ENCODE measurements at places on chromosomes 5 and 9. TPM values are rescaled to one million over a fixed set of nuclear protein-coding genes. Genes with fewer than 3 reads are reported as not detected.
A peak's percentile ranks its signal among the peaks of the same experiment; 100 is the strongest.

Gene RABEPK
- total RNA-seq, result 32.8 TPM

Gene WDR38
- total RNA-seq, result not detected

Gene SOHLH1
- not detected for total RNA-seq

Gene CATSPER3
- total RNA-seq, result 0.81 TPM

DNA sequence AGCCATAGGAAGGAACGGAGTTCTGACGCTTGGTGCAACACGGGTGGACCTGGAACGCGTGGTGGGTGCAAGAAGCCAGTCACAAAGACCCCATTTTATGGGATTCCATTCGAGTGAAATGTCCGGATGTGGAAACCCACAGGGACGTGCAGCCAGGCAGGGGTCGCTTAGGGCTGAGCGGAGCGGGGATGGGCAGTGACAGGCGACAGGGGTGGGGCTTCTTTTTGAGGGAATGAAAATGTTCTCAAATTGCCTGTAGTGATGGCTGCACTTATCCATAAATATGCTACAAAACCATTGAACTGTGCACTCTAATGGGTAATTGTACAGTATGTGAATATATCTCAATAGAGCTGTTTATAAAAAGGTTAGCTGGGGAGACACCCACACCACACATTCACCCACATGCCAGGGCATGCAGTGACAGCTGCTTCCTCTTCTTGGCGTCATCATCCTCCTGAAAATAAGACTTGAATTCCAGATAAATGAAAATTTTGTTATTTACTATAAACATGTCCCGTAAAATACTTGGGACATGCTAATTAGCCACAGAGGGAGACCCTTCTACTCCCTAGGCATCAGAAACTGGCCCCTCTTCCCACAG is 71.3 kb upstream of the OLFM1 start:
- no peak overlapping the region for H3K4me3 ChIP-seq
- no peak overlapping the region for H3K27ac ChIP-seq
- H3K27me3 ChIP-seq, result no peaks in the 10 kb centered on the region
- H3K4me1 ChIP-seq, result no peaks in the 10 kb centered on the region
- no peak for DNase-seq

DNA sequence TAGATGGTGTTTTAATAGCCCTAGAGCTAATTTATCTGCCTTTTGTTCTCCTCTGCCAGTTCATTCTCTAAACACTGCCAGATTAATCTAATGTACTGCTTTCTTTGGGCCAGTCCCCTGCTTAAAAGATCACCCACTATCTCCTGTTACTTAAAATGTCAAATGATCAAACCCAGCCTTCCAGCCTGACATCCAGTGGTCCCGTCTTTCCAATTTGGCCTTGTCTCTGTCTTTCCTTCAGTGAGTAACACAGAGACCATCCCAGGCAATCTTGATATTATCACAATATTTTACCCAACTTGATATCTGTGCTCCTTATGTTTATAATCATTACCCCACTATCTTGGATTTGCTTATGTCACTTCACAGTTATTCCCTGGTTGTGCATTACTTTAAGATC is 12.0 kb downstream of the PRR16 start:
- no peaks in the 10 kb centered on the region for H3K27me3 ChIP-seq
- no peak for DNase-seq
- H3K4me1 ChIP-seq, result no peaks in the 10 kb centered on the region
- no peak overlapping the region for H3K27ac ChIP-seq
- H3K4me3 ChIP-seq, result no peak overlapping the region

DNA sequence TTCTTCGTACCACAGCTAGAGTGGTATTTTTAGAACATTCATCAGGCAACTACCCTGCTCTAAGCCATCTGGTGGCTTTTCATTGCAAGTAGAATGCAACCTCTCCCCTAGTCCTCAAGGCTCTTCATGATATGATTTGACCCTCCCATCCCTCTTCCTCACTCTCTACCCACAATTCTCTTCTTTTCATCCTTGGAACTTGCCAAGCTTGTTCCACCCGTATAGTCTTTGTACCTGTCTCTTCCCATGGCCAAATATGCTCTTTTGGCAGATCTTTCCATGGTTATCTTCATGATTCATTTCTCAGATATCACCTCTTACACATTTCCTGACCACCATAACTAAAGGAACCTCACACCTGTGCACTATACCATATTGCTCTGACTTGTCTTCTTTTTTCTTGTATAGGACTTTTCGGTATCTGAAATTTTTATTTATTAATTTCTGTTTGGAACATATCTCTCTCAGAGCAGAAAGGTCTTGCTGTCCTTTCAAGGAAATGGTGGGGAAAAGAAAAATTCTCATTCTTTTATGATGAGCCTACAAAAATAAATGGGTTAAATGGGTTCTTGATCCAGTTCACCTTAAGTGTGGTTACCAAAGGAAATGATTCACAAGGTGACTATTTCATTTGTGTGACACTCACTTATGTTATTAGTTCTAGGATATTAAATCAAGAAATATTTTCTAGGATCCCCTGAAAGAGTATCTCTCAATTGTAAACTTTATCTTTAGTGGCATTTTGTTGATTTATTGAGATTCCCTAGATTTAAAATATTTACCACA is 3.7 kb upstream of the CD274 start:
- H3K27ac ChIP-seq, result peak overlapping the region; percentile 85
- peak overlapping the region; percentile 34 for H3K4me3 ChIP-seq
- H3K27me3 ChIP-seq, result no peaks in the 10 kb centered on the region
- H3K36me3 ChIP-seq, result peaks cover 7% of the 10 kb centered on the region
- DNase-seq, result no peak

GRCh38 chr9:110143950-110144545 is 63.9 kb downstream of the C9orf152 start:
- no peak for DNase-seq
- H3K27ac ChIP-seq, result peak overlapping the region; percentile 94
- H3K27me3 ChIP-seq, result no peaks in the 10 kb centered on the region
- H3K4me1 ChIP-seq, result peaks cover 84% of the 10 kb centered on the region
- peaks cover 32% of the 10 kb centered on the region for H3K36me3 ChIP-seq

DNA sequence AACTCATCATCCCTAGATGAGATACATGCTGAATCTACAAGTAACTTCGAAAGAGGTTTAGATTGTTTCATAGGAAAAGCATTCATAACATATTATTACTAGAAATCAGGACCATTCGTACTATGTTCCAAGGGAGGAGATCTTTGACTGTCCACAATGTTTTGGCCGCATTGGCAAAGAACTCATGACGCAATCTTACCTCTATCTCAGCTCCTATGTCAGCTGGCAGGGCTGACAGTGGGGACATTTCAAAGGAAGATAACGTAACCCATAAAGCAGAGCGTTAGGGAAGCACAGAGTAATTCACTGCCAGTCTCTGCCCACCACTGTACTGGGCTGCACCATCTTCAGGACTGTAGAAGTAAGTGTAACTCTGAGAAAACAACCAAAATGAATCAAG is 69.7 kb downstream of the EFNA5 start:
- no peak for DNase-seq
- H3K36me3 ChIP-seq, result no peaks in the 10 kb centered on the region
- H3K27ac ChIP-seq, result no peak overlapping the region

DNA sequence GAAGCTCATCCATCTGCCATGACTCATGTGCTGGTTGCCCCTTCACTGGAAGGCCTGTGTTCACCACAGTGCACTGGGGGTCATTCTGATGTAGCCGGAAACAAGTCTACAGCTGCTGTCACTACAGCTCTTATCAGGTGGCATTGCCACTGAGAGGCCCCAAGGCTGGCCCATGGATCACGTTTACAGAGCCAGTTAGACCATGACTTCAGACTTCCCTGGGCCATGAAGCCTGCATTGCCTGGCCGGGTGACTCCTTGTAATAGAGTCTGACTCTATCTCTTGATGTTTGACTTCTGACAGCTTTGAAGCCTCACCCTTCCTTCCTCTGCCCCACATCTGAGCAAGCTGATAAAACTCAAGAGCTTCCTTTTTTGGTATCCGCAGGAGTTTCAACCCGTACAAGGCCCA is 473.5 kb upstream of the DAP start:
- H3K27me3 ChIP-seq, result no peaks in the 10 kb centered on the region
- DNase-seq, result no peak
- H3K27ac ChIP-seq, result no peak overlapping the region
- no peak overlapping the region for H3K4me3 ChIP-seq
- H3K4me1 ChIP-seq, result peaks cover 10% of the 10 kb centered on the region

GRCh38 chr9:124469011-124469832 is 19.0 kb downstream of the ADGRD2 start:
- DNase-seq, result no peak
- no peak overlapping the region for H3K4me3 ChIP-seq
- H3K27me3 ChIP-seq, result peaks cover 5% of the 10 kb centered on the region
- H3K4me1 ChIP-seq, result no peaks in the 10 kb centered on the region
